ENCODE measurements at places on chromosomes 1 and 21. TPM values are rescaled to one million over a fixed set of nuclear protein-coding genes. Genes with fewer than 3 reads are reported as not detected.

The NFASC gene
- total RNA-seq = 0.17 TPM

The SLC6A9 gene
- 5.0 TPM for total RNA-seq

The EFNA3 gene
- 1.4 TPM for total RNA-seq

The UFC1 gene
- total RNA-seq = 83.5 TPM

The TPTE gene
- total RNA-seq = not detected
